ENCODE measurements at places on chromosomes 1 and 21. TPM values are rescaled to one million over a fixed set of nuclear protein-coding genes. Genes with fewer than 3 reads are reported as not detected.

DNA sequence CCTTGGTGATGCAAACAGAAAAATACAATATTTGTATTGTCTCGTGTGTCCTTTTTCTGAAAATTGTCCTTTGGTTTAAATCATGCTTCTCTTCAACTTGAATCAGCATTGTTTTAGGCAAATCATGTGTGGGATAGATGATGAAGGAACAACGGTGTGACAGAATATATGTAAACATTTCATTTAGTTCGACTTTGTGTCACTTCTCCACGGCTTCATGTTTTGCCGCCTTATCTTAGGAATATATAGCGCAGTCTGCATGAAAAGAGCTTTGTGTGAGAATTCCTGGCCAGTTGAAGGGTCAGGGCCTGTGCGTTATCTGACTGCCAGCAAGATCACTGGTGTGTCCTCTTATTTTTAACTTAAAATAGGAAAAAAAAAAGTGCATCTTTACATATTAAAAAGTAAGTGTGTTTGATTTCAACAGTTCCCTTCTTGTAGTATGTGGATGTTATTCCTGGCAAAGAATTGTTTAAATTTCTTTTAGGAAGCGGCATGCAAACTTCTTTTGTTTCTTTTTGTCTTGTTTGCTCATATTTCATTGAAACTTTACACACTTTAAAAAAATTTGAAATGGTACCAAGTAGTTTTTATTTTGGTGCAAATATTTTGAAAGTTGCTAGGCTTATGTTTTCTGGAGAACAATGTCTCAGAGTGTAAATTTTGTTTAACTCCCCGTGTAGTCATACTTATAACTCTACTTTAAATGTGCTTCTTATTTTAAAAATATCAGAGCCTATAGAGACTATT is 465.2 kb downstream of the USP25 start:
- DNase-seq = no peak

The GLUL gene
- 621 TPM for total RNA-seq

DNA sequence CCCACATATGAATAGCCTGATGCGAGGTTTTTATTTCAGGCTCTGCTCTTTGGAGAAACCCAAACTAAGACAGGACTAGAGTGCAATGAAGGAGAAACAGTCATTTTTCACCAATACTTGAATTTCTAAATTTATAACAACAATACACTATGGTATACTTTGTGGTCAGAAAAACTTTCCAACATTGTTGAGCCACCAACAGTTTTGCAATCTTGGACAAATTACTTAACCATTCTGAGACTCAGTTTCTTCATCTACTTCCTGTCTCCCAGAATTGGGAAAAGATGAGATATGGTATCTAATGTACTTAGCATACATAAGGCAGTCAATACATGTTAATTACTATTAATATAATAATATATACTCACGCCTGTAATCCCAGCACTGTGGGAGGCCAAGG is 519.8 kb upstream of the PLXNA2 start:
- no peak for DNase-seq

GRCh38 chr1:236774926-236775325 is 20.2 kb upstream of the MTR start:
- DNase-seq = no peak

The INSRR gene
- not detected for total RNA-seq

DNA sequence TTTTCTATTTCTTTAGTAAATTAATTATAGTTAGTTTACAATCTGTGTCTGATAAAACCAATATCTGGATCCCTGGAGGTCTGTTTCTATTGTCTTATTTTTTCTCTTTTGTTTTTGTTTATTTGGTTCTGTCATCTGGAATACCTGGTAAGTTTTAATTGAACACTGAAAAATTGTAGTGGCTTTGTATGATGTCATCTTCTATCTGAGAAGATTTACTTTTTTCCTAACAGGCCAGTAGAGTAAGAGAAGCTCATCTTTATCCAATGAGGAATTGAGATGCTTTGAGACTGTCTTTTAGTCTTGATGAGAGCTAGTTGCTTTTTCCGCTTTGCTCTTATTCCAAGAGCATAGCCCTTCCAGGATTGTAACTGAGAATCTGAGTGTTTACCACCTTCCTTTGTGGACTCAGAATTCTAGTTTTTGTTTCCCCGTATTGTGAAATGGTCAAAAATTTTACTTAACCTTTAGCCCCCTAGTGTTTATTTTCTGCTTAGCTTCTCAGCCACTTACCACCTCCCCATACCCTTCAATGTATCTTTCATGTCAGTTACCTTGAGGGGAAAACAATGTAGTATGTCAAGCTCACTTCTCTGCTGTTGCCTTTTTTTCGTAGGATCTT is 25.0 kb downstream of the PTGFRN start:
- DNase-seq = no peak

The FCRL6 gene
- not detected for total RNA-seq

The PGBD2 gene
- total RNA-seq = 6.3 TPM

Measured in body of pancreas (tissue), 4 donors.